ENCODE measurements at places on chromosomes 5 and 9.
A peak's percentile ranks its signal among the peaks of the same experiment; 100 is the strongest.

DNA sequence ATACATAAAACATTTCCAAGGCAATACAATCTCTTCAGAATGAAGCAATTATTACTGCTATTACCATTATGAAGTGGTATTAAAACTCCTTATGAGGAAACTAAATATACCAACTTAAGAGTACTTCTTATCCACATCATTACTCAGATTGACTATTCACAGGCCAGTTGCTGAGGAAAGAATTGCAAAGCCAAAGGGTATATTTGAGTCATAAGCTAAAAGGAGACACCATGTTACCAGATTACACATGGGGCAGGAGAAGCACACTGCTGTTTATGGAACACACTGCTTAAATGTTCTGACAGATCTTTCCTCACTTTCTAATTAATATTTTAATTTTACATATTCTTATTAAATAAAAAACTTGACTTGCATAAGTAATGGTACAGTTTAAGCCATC is 1726.4 kb upstream of the NUDT12 start:
- DNase-seq, result no peak

DNA sequence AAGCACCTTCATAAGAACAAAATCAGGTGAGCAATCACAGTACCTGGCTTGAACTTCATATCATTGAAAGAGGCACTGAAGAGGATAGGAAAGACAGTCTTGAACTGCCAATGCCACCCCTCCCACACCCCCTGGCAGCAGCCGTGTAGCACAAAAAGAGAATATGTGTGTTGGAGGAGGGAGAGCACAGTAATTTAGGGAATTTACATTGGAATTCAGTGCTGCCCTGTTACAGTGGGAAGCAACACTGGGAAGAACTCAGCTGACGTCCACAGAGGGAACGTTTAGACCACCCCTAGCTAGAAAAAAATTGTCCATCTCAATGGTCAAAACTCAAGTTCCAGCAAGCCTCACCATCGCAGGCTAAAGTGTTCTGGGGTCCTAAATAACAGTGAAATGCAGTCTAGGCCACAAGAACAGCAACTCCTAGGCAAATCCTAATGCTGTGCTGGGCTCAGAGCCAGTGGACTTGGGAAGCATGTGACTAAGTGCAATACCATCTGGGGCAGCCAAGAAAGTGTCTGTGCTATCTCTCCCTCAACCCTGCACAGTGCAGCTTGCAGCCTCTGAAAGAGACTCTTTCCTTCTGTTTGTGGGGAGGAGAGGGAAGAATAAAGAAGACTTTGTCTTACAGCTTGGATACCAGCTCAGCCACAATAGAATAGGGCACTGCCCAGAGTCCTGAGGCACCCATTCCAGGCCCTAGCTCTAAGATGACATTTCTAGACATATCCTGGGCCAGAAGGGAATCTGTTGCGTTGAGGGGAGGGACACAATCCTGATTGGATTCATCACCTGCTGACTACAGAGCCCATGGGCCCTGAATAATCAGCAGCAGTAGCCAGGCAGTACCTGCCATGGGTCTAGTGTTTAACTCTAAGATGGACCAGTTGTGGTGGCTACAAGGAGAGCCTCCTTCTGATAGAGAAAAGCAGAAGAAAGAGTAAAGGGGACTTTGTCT is 62.1 kb upstream of the VLDLR start:
- no peak for DNase-seq

DNA sequence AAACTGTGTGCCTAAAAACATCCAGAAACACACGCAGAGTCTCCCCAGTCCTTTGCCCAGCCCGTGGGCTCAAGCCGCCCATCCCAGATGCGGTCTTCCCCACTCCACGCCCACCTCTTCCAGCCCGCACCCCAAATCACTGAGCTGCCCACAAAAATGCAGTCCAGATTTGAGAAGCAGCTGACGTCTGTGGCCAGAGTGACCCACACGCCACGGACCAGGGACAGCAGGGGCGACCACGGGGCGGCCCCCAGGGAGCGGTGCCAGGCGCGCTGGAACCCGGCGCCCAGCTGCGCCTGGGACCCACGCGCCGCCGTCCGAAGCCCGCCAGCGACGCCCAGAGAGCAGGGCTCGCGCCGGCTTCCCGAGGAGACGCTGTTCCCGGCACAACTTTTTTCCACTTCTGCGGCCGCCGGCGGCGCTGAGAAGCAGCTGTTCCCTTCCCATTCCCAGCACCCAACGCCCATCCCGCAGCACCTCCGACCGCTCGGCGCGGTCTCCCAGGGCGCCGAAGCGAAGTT is 674 bp downstream of the LHFPL2 start:
- no peak for DNase-seq

GRCh38 chr5:107372723-107373450 is 297.9 kb downstream of the EFNA5 start:
- DNase-seq, result no peak

DNA sequence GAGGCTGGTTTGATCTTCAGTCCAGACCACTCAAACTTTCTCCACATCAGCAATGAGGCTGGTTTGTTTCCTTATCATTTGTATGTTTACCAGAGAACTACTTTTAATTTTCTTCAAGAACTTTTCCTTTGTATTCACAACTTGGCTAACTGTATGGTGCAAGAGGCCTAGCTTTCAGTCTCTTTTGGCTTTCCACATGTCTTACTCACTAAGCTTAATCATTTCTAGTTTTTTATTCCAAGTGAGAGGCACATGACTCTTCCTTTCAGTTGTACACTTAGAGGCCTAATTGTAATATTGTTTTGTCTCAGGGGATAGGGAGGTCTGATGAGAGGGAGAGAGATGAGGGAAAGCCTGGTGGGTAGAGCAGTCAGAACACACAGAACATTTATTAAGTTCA is 554.0 kb upstream of the ARRDC3 start:
- no peak for DNase-seq

- no peak for DNase-seq
Measured at GRCh38 chr5:157997991-157998504, 139.1 kb upstream of the CLINT1 start.

- DNase-seq, result peak; percentile 23
Measured at GRCh38 chr5:149959406-149960236, 937 bp upstream of the SLC26A2 start.

DNA sequence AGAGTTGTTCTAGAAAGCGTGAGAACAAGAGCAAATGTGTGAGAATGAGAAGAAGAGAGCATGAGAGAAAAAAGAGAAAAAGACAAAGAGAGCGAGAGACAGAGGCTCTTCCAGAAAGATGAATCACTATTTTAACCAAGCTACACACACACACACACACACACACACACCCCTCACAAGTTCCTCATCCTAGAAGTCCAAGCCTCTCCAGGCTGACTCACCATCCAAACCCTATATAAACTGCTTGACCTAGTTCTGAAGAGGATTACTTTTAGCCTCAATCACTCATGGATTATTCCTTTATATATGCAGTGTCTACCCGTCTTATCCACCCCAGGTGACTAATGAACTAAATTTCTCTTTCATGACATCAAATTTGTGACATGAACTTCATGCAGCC is 37.6 kb downstream of the C9orf57 start:
- DNase-seq, result no peak

DNA sequence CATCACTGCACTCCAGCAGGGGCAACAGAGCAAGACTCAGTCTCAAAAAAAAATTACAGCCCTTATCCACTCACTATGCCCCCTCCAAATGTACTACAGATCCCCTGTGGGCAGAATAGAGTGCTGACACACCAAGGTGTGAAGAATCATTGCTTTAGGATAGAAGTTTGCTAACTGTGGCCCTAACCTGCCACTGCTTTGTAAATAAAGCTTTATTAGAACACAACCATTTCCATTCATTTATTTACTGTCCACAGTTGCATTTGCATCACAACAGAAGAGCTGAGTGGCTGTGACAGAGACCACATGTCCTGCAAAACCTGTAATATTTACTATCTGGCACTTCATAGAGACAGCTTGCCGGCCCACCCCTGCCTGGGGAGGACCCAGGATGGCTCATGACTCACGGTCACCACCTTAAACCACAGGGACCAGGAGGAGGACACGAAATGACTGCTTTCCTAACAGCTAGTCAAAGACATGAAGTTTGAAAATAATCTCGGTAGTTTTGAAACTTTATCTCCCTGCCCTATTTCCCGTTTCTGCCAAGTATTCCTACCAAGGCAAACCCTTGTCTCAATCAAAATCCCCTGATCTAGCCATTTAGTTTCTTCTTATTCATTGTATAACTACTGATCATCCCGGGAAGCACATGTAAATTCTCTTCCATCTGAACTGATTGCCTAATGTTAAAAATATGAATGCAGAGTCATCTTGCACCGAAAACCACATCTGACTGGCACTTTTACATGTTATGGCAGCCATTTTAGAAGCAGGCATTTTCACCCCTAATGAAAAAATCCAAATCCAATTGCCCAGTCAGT is 206.1 kb downstream of the SLIT3 start:
- DNase-seq, result no peak

- DNase-seq, result no peak
Measured at GRCh38 chr5:9174446-9174845, 371.4 kb downstream of the SEMA5A start.

DNA sequence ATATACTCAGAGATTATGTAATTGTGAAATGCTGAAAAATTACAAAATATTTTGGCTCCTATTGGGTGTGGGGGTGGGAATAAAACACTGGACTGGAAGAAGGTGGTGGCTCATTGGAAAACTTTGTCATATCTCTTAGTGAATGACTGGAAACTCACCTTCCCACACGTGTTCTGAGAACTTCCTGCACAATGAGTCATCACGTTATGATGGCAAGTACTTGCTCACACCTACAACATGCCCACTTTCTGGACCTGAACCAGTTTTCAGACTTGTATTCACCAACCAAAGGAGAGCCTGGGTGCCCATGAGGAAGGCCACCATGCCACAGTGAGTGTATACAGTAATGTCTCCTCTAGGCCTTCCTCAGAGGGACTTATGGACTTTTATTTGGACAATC is 294.8 kb downstream of the ASTN2 start:
- no peak for DNase-seq

GRCh38 chr5:151703227-151703626 is 16.5 kb upstream of the SPARC start:
- no peak for DNase-seq

- no peak for DNase-seq
Measured at GRCh38 chr5:172595596-172596455, 45.2 kb upstream of the NEURL1B start.

DNA sequence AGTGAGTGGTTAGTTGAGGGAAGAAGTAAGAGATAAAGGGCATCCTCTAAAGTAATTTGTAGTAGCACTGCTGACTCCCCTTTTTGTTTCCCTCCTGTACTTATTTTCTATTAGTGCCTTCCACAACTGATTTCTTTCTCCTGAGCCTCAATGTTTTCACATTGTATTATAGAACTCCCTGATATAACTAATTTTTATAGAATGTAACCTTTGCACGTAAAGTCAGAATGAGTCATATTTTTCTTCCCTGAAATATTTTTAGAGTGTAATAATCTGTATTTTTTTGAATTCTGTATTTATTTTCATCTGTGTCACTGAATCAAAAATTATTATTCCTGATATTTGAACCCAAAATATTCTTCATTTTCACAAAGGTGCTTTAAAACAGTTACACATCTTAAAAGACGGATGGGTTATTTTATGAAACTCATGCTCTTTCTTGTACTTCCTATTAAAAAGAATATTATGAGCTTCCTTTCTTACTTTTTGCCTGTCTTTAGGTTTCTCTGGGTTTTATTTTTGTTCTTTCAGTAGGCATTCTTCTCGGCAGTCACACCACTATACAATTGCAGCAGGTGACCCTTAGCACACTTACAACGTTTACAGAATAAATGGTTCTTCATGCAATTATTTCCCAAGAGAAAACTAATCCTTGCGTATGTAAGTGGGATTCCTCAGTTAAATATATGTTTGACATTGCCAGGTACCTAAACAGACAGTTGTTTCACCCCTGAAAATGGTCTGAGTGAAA is 30.5 kb upstream of the DMRTA1 start:
- no peak for DNase-seq

GRCh38 chr5:39379693-39380092 is 15.4 kb upstream of the C9 start:
- DNase-seq, result no peak

DNA sequence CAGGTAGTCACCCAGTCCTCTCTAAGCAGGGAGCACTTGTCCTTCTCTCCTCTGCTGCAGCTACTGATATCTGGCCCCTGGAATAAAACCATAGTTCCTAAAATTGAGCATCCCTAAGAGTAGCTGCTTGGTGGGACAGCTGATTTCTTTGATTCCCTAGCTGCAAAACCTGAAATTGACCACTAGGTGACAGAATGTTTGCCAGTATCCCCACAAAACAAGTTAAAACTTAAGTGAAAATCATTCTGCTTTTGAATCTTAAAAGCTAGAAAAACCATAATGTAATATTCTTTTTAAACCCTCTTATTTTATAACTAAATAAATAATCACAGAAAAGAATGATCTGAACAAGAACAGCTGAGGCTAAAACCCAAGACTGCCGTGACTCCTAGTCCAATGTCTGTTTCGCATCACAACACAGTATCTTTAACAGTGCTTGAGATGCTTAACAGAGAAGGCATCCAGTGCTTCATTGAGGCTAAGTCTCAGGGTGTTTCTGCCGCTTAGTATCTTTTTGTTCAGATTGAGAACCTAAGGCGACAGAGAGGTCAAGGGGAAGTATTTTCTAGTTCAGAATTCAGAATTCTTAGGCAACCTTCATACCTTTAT is 24.4 kb upstream of the TAL2 start:
- DNase-seq, result no peak

- no peak for DNase-seq
Measured at GRCh38 chr5:175484829-175485228, 6.5 kb downstream of the SFXN1 start.

DNA sequence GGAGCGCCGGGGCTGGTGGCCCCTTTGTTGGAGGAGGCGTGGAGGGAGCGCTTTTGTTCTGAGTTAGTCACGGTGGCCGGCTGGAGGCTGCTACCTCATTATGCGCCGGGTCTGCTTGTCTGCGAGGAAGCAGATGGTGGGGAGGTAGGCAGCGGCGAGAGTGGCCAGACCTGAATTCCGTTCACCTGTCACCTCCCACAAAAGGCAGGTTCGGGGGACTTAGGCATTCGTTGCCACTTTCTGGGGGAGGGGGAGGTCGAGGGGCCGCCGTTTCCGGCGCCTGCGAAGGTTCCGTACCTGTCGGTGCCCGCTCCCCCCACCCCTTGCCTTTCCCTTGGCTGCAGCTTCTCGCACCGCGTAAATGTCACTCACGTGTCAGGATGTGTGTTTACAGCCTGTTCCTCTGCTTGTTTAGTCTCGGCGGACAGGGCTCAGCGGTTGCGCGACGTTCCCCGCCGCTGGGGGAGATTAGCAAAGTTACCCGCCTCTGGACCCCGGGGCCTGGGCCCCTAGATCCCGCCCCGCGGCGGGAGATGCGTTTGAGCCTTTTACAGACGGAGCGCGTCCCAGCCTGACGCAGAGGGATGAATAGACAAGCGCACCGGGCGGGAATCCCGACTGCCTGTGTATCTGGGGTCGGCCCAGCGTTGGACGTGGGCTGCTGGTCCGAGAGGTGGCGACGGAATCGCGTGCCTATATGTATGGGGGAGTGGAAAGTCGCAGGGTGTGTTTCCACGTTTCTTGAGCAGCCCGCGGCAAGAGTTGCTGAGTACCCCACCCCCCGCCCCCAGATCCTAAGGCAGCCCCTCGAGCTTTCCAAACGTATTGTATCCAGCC is 2.7 kb upstream of the LHX2 start:
- no peak for DNase-seq

- no peak for DNase-seq
Measured at GRCh38 chr5:122929001-122929400, 83.6 kb downstream of the SNX24 start.
